ENCODE measurements at places on chromosomes 3 and 15. TPM values are rescaled to one million over a fixed set of nuclear protein-coding genes. Genes with fewer than 3 reads are reported as not detected.

LRTM1 gene
- not detected for total RNA-seq

FBXO40 gene
- total RNA-seq, result not detected

GPR27 gene
- 15.7 TPM for total RNA-seq

FGF7 gene
- 0.45 TPM for total RNA-seq

CCR9 gene
- not detected for total RNA-seq

PRSS50 gene
- total RNA-seq, result 0.45 TPM

SLC2A2 gene
- total RNA-seq, result not detected

- DNase-seq, result no peak
Measured at GRCh38 chr15:60611592-60612346, 132.8 kb upstream of the ICE2 start.

- peak; percentile 57 for DNase-seq
Measured at GRCh38 chr3:11734-12133, 184.8 kb upstream of the CHL1 start.

- DNase-seq, result no peak
Measured at GRCh38 chr3:187958432-187959003, 195.4 kb upstream of the LPP start.

- no peak for DNase-seq
Measured at GRCh38 chr3:40631341-40631995, 106.7 kb downstream of the ZNF621 start.

GRCh38 chr15:101372149-101372577 is 77.1 kb upstream of the SNRPA1 start:
- no peak for DNase-seq

DNA sequence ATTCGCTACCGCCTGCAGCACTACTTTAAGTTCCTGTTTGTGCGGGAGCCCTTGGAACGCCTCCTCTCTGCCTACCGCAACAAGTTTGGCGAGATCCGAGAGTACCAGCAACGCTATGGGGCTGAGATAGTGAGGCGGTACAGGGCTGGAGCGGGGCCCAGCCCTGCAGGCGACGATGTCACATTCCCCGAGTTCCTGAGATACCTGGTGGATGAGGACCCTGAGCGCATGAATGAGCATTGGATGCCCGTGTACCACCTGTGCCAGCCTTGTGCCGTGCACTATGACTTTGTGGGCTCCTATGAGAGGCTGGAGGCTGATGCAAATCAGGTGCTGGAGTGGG is 995 bp downstream of the CHST14 start:
- no peak for DNase-seq

- DNase-seq, result no peak
Measured at GRCh38 chr3:16066975-16067374, 107.5 kb upstream of the GALNT15 start.

GRCh38 chr15:58058729-58059128 is 6.8 kb downstream of the ALDH1A2 start:
- no peak for DNase-seq

- DNase-seq, result no peak
Measured at GRCh38 chr15:73474785-73475184, 31.8 kb downstream of the REC114 start.

GRCh38 chr3:179227349-179227748 is 23.6 kb downstream of the KCNMB3 start:
- DNase-seq, result no peak

Data from cerebellum (tissue), 4 donors.